ENCODE measurements at places on chromosomes 11 and 22.

DNA sequence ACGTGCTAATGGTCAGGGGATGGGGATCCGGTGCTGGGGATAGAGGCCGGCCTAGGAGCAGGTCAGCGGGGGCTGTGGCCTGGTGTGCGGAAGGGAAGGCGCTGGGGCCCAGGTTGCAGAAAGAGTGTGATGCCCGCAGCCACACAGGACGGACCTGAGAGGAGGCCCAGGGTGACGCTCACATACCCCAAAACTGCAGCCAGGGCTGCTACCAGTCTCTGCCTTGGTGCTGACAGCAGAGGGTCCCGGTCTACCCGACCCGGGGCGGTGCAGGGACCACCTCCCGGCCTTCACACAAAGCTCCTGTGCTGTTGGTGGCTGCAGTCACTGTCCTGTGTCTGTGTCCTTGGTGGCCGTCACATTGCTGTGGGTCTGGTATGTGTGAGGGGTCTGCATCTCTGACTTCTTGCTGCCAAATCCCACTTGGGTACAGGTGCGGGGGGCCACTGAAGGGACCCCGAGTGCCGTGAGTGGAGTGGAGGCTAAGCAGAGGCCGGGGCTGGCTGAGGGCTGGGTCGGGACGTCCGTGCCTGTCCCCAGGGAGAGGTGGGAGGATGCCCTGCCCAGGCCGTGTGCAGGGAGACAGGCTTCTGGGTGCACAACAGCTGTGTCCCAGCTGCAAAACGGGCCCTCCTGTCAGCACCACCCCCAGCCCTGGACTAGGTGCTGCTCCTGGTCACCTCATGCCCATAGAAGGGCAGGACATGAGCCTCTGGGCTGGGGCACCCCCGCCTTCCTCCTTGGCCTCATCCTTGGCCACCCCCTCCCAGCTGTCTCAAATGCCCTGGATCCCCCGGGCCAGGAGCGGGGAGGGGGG lies 1.5 kb downstream of the LSP1 start:
- DNase-seq: no peak

- DNase-seq: no peak
These were observed 31.5 kb downstream of the STIM1 start for GRCh38 chr11:3886985-3887384.

DNA sequence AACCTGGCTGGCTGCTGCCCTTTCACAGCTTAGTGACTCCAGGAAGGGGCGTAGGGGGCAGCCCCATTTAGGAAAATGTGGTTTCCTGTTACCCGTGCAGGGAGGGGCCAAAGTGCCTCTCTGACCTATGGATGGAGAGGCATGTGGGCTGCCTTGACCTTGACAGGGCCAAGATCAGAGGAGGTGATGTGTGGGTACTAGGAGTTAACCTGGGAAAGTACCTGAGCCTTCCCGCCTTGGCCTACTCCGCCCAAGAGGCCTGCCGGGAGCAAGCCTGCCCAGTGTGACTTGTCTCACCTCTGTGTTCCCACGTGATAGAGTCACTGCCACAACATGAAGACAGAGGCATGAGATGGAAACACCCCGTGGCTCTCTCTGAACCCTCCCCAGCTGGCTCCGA lies 33.4 kb downstream of the GRAMD4 start:
- no peak for DNase-seq

GRCh38 chr11:101618709-101619108 lies 34.9 kb upstream of the TRPC6 start:
- DNase-seq: no peak

GRCh38 chr22:23248583-23248982 lies 68.3 kb downstream of the BCR start:
- no peak for DNase-seq

GRCh38 chr22:17484608-17485007 lies 78.7 kb upstream of the SLC25A18 start:
- no peak for DNase-seq

Data from thoracic aorta (tissue), 2 donors.